GM06990 (cell line): ENCODE measurements at places on chromosomes 2 and 18.

- DNase-seq, result no peak
These were observed 47.9 kb downstream of the LDLRAD4 start for GRCh38 chr18:13266218-13267100.

GRCh38 chr2:47616506-47616905, 166.4 kb upstream of the MSH6 start:
- DNase-seq, result no peak

DNA sequence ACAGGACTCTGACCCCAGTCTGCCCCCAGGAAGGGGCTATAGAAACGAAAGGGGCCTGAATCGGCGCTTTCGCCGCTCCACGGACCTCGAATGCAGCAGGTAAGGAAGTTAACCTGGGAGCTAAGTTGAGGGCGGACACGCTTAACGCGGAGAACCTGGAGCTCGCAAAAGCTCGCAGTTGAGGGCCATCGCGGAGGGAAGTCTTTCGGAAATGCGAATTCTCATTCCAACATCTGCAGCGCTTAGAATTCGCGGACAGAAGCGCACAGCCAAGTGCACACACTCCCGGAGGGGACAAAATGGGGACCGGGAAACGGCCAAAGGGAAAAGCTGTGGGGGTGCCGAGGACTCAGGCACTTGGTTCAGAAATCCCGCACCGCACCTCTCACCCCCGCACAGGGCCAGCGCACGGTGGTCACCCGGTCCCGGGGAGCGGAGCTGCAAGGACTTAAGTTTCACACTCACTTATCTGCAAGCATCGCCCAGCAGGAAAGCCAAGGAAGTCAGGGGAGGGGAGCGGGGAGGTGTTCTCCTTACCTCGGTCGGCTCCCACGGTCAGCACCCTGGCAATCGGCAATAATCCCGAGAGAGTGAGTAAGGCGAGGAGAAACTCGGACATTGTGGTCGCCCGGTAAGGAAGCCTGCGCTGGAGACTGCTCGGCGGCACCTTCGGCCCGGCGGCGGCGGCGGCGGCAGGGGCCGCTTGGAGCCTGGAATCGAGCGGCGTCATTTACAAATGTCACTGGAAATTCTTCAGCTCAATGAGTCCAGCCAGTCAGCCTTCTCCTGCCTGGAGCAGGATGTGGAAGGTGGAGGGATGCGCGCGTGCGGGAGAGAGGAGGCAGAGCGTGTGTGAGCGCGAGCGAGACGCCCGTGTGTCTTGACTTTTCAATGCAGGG, 456 bp downstream of the LRP1B start:
- DNase-seq, result peak; percentile 32

DNA sequence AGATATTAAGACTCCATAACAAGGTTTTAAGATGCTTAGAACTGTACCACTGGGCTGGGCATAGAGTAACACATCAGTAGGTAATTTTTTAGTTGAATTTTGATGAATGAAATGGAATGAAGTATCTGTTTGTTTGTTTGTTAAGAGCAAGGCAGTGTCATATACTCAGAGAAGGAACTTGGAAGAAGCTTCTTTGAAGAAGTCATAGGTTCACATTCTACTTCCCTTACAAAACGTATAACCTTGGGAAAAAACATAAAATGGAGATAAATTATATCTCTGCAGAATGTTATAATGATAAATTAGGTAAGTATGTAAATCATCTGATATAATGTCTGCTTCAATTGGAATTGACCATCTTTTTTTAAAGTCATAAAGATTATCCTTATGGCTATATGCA, 122.1 kb upstream of the SLC39A10 start:
- no peak for DNase-seq

DNA sequence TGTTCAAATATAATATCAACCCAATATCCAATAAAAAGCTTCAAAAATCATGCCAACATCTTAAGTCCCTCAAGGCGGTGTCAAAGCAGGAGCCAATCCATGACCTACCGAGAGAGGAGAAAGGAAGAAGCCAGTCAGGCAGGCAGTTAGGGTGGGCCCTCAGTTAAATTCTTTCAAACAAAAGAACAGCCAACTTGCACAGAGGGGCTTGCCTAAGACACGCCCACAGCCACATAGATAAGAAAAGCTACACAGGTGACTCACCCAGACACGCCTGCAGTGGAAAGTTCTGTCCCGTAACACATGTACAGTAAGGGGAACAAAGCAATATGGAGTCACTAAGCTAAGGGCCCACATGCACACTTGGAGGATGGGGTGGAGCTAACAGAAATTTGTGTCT, 61.3 kb downstream of the SP110 start:
- no peak for DNase-seq

DNA sequence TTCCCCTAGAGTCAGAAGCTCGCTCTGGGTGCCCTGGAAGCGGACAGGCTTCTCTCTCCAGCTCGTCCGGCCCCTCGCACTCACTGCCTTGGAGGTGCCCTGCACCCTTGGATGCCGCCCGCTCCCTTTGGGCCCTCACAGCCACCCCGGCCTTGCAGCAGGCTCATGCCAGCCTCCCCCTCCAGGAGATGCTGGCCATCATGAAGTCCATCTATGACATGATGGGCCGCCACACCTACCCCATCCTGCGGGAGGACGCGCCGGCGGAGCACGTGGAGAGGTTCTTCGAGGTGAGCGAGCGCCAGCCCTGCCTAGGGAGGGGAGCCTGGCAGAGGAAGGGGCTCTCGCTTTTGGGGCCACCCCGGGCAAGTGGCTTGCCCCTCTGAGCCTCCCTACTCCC, 20.3 kb upstream of the FAHD2A start:
- no peak for DNase-seq

- DNase-seq, result no peak
These were observed at the start of gene HOXD1 for GRCh38 chr2:176187899-176188773. HOXD1 (plus strand) TSS chr2:176188668; CDS start chr2:176188802, 134 bp downstream.

- DNase-seq, result no peak
These were observed 2.2 kb downstream of the SPATS2L start for GRCh38 chr2:200308546-200309295.

DNA sequence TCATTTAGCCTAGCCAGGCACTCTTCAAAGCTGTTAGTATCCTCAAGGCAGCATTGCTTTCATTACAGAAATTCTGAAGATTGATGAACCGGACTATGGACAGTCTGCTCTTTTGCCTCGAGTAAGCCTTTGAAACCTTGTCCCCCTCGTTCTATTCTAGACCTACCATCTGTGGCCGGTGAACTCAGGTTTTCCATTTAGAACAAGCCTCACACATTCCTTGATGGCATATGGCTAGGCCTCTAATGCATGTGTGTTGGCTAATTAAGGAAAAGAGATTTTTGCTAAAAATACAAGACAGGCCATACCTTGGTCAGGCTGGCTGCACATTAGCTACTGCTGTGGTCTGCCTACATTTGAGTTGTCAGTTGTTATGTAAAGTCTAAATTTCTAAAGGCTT, 111.8 kb downstream of the CERS6 start:
- no peak for DNase-seq

GRCh38 chr18:1062588-1062987, 157.9 kb downstream of the ADCYAP1 start:
- DNase-seq, result no peak

GRCh38 chr2:218435003-218435982, 16.4 kb downstream of the VIL1 start:
- DNase-seq, result no peak

GRCh38 chr2:120302301-120302700, 43.6 kb upstream of the INHBB start:
- DNase-seq, result no peak

DNA sequence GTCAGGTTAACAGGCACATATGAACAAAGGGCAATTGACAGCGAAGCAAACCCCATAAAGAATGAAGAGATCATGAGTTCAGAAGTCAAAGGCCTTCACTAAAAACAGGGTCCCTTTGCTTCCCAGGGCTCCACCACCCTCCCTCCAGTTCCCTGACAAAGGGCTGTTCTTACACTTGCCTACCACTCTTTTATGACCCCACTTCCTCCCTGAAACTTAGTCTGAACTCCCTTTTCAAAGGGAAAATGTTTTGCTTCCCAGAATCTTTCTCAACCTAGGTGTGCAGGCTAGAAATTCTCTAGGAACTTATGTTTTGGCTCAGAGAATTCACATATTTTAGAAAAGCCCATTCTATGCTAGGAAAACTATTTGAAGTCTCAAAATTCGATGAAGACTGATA, 86.0 kb upstream of the ITGA4 start:
- DNase-seq, result no peak

DNA sequence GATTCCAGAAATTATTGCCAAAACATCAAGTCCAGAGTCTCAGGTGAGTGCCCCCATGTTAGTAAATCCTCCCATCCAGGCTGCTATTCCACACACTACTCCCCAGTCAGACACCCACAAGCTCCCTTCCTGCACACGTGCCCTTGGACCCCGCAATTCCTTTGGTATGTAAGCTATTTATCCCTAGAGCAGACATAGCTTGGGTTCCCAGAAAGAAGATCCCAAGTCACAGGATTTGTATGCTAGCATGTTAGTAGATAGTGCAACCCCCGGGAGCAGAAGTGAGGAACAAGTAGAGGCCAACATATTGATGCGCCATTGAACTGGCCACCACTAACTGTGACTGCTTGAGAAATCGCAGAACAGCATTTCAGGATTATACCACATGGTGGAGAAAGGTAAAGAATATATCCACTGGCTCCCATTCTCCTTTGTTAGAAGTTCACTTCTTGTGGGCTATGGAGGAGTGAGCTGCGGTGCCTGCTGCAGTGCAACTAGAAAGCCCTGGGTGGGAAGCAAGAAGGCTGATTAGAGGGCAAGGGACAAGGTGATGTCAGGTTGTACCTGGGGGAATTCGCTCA, 137.5 kb upstream of the CHAC2 start:
- DNase-seq, result no peak
